NCI-H510A treated with DMSO at 0.1 percent for 48 hours (cell line): ENCODE measurements at places on chromosomes 4 and X.
A peak's percentile ranks its signal among the peaks of the same experiment; 100 is the strongest.

- no peak for DNase-seq
Measured at GRCh38 chr4:60808726-60809485, 391.2 kb upstream of the ADGRL3 start.

GRCh38 chrX:47420962-47421361, 50.6 kb downstream of the ZNF157 start:
- no peak for DNase-seq

- DNase-seq, result no peak
Measured at GRCh38 chr4:3636646-3637320, 104.6 kb upstream of the LRPAP1 start.

- DNase-seq, result peak; percentile 34
Measured at GRCh38 chr4:23368081-23368697, 521.7 kb downstream of the PPARGC1A start.

GRCh38 chrX:7960246-7960645, 33.0 kb upstream of the PNPLA4 start:
- DNase-seq, result no peak

- no peak for DNase-seq
Measured at GRCh38 chr4:26069218-26069617, 155.2 kb downstream of the SMIM20 start.

DNA sequence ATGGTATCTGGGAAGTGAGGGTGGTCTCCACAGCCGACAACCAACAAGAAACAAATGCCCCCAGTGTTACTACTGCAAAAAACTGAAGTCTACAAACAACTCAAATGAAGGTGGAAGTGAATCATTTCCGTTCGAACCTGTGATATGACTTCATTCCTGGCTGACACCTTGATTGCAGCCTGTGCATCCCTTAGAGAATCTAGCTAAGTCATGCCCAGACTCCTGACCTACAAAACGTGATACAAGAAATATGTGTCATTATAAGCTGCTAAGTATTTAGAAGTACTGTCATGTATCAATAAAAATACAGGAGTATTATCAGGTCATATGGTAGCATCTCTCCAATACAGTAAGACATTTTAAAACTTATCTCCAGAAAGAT, 959.7 kb upstream of the LCORL start:
- no peak for DNase-seq
